ENCODE measurements at places on chromosomes 7 and 10.

GRCh38 chr7:21407796-21408480 is 19.9 kb upstream of the SP4 start:
- DNase-seq, result no peak

DNA sequence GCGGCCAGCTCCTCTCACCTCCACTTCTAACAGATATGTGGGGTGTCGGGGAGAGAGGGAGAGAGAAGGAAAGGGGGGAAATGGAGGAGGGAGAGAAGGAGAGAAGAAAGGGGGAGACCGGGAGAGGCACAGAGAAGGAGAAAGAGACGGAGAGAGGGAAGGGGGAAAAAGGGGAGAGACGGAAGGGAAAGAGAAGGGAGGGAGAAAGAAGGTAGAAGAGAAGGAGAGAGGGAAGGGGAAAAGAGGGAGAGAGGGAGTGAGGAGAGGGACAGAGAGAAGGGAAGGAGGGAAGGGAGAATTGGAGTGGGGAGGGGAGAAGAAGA is 3.0 kb downstream of the VSTM2A start:
- no peak for DNase-seq

- no peak for DNase-seq
Observed at GRCh38 chr7:30900803-30901362, 10.8 kb upstream of the AQP1 start.

DNA sequence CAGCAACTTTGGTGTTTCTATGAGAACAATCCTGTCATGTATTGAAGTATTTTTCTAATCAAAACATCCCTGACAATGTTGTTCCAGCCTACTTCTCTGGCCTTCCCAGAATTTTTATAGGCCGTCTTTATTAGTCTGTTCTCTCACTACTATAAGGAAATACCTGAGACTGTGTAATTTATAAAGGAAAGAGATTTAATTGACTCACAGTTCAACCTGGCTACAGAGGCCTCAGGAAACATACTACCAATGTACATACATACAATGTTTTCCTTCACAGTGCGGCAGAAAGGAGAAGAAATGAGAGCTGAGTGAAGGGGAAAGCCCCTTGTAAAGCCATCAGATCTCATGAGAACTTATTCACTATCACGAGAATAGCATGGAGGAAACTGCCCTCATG is 484.7 kb upstream of the PODXL start:
- no peak for DNase-seq

DNA sequence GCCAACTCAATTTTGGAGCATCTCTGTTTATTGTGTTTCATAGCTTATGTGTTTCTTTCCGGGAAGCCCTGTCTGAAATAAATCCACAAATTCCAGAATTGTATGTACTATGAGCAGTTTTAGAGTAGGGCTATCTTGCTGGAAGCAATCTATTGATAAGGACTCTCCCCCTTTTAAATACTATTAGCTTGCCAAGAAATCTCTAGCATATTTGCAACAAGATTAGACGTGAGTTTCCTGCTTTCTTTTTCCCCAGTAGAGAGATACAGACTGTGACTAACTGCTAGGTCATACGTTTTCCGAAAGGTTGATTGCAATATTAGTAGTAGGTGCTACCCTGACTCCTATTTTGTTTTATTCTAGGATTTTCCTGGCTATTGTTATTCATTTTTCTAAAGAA is 277.0 kb downstream of the MALRD1 start:
- no peak for DNase-seq

- DNase-seq, result peak; percentile 55
Observed at GRCh38 chr10:34808801-34809745, 6.0 kb downstream of the PARD3 start.

DNA sequence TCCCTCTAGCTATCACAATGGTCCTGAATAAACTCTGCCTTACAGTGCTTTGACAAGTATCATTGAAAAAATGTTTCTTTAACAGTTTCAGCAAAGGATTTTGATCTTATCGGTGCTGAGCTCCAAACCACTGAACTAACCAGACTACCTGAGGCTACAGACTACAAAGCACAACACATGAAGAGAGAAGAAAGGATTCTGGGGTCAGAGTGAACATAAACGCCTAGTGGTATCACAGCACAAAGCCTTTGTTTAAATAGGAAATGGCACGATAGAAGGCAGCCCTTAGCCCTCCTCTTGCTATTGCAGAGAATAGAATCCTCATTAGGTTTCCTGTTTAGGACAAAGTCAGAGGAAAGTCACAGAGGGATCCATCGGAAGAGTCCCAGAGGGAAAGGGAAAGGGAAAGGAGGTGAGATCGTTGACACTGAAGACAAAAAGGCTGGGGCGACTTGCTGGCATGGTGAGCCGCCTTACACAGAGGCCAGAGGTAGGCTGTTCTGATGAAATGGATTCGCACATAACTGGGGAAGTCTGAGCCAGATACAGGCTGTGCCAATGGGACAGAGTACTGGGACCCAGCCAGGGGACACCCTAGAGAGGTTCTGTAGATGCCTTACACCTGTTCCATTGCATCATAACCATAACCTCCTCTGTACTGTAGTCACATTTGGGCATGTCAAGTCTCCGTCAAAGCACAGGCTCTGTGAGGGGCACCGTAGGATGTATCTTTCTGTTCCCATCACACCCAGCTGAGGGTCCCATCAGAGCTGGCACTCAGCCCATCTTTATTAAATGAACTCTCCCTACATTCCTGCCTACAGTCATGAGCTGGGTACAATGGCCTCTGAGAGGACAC is 71.5 kb downstream of the XPNPEP1 start:
- no peak for DNase-seq

GRCh38 chr7:31478721-31479120 is 35.2 kb upstream of the ITPRID1 start:
- DNase-seq, result no peak

GRCh38 chr10:126175641-126176262 is 212.5 kb downstream of the ADAM12 start:
- DNase-seq, result no peak

DNA sequence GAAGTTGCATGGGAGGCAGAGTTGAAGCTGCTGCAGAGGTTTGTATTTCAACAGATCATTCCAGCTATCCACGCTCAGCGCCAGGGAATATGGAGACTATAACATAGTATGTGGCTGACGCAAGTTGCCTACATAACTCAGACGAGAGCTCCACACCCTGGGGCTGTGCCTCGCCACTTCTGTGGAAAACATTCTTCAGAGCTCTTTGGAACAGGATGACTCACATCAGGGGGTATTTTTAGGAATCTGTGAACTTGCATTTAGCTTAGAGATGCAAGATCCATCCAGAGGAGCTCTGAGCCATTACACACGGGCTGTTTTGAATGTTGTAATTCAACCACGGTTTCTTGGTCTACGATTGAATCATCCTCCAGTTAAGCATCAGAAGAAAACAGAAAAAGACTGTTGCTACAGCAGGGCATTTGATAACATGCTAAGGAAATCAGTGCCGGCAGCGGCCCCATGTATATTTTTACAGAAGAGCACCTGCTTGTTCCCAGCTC is 481.5 kb upstream of the AKR1E2 start:
- peak; percentile 100 for DNase-seq

Data from EL (cell line).